Caudate nucleus (tissue), 63 donors: ENCODE measurements at places on chromosomes 5 and 9.
A peak's percentile ranks its signal among the peaks of the same experiment; 100 is the strongest.

DNA sequence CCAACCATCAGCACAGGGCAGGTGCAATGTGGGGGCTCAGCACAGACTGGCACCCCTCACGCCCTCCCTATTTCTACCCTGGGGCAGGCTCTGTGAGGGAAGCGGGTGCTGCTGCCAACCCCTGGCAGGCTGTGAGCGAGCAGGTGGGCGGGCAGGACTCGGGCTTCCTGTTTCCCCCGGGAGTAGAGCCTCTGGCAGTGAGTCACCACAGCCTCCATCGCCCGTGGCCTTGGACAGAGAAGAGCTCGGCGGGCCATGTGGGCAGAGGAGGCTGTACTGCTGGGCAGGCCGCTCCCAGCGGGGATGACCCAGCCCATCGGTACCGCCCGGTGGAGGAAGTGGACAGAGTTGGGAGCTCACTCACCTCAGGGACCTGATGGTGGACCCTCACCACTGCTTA is 16.6 kb downstream of the KCNT1 start:
- DNase-seq: peak; percentile 21

DNA sequence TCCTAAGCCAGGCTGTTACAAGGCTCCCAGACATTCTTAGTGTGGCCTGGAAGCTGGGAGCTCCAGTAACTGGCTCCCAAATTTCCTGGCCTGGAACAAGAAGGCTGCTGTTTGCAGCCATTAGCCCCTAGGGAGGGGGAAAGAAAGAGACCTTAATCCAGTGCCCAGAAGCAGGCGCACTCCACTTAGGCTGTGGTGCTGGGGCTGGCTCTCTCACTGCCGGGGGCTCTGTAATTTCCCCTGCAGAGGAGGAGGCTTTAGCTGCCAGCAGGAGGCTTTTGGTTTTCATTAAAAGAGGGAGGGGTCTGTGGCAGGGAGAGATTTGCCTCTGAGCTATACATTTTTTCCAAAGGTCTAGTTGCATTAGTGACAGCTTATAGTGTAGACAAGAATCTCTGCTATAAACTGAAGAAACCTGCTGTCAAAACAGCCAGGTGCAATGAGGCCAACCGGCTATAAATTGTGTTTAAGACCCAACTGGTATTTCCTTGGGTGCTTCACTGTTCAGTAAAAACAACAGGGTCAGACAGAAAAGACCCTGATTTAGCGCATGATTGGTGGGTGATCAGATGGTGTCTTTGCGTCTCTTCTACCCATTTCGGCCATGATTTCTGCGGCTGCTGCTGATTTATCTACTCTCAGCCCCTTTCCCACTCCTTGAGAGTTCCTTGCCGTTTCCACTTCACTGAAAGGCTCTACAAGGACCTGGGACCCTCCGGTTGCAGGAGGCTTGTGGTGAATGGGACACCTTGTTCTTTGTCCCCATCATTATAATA is 254.6 kb downstream of the AOPEP start:
- DNase-seq: no peak

- no peak for DNase-seq
Measured at GRCh38 chr5:109705596-109705995, 15.9 kb downstream of the MAN2A1 start.

DNA sequence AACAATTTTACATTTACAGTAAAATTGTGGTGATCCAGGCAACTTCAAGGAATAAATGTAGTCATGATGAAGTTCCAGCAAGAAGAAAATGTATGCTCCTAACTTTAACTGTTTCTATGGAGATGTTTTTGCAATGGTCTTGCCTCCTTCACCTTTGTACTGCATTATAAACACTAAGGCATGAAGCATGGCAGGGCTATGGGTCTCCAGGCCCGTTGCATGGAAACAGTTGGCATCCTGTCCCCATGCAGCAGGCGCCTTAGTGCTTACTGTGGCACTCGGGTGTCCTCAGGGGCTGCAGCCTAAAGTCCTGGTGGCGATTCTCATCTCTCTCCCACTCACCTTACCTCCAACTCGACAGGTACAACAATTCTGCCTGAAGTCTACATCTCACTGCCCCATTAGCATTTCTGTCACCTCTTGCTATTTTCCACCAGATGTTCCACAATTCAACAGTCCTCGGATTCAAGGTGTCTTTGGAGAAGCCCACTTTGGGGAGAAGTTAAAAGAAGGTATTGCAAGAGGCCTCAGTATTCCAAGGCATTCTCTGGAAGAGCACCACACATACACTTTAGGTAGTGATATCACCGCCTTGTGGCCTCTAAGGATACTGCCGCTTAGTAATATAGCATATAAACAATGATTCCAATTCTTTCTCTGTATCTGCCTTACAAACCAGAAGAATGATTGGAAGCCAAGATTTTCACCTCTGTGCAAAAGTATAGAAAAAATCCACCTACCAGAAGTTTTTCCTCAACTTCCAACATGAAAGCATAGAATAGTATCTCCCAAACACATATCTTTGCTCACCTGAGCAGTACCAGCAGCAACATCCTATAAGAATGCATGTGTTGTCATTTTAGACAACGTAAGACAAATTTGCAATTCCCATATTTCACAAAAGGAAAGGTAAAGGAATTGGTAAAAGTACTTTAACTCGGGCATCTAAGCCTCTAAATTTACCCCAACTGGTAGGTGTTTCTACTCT is 5.1 kb downstream of the LIFR start:
- DNase-seq: no peak

DNA sequence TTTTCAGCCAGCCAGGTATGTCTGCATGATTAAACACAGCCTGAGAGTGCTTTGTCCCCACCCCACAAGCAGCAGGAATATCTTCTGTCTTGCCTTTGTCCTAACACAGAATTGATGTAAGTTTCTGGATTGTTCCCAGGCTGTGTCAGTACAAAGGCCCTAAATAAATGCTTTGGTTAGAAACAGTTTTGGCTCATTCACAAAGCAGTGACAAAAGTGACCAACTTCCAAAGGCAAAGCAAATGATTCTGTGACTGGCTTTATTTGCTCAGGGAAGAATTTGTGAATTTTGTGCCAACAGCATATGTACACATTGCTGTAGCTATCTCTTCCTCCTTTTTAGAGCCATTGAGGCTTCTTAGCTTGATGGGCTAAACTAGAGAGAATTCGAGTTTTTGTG is 133.7 kb downstream of the PLPPR1 start:
- DNase-seq: peak; percentile 5

GRCh38 chr5:11672385-11673085 is 231.7 kb downstream of the CTNND2 start:
- no peak for DNase-seq

- no peak for DNase-seq
Measured at GRCh38 chr9:76557674-76558225, 98.8 kb downstream of the GCNT1 start.

- no peak for DNase-seq
Measured at GRCh38 chr5:166582416-166582815, 1709.0 kb upstream of the WWC1 start.

DNA sequence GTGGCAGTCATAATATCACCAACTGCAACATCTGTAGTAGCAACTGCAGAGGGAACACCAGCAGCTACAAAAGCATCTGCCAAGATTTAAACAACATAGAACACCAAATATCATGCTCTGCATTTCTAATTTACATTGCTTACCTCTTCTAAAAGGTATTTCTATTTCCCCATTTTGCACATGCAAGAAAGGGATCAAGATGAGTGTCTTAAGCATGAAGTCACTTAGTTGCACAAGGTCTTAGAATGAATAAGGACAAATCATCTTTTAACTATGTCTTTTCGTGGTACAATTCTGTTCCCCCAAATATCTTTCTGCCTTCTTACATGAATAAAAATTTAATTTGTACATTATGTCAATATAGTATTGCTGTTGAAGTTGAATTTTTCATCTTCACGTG is 1746.4 kb downstream of the EFNA5 start:
- no peak for DNase-seq

DNA sequence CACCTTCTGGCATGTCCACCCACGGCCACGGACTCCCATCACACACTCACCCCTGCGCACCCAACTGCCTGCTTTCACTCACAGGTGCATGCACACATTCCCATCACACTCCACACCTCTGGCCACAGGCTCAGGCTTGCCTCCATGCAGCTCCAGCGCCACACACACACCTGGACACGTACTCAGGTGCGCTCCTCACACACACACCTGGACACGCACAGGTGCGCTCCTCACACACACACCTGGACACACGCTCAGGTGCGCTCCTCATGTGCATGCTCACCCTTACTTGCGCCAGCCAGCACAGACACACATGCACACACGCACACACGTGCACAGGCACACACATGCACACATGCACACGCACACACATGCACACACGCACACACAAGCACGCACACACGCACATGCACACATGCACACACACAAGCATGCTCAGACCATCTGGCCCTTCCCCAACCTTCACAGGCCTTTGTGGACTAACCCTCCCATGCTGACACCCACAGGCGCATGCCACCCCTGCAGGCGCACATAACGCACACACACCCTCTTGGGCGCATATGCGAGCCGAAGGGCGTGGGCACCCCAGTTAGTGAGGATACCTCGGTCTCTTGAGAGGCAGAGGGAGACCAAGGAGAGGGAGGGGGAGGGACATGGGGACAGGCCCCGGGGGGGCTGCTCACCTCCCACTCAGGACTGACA is 8.3 kb downstream of the GRIN1 start:
- no peak for DNase-seq

DNA sequence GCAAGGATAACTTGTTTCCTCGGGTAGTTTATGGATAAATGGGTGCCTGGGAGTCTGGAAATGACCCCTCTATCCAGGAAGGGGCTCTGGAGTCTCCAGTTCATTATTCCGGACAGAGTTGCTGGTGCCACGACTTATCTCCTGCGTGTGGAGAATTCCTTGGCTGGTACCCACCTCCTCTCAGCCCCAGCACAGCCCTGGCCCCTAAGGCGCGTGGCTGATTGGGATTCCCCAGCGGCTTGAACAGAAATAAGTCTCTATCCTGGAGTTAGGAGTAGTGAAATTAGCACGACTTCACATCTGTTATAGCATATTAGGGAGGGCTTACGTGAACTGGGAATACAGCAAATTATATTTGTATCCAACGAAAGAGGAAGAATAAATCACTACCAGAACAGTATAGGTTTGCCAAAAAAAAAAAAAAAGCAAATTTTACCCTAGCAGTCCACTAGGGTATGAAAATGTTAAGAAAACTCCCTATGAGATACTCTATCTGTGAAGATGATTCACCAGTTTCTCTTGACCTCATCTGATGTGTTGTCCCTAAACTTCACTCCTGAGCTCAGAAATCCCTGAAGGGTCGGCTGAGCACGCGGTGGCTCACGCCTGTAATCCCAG is 172.5 kb upstream of the OTULINL start:
- DNase-seq: no peak

- DNase-seq: no peak
Measured at GRCh38 chr9:27880156-27880555, 306.9 kb upstream of the C9orf72 start.

GRCh38 chr5:75152860-75153259 is 83.8 kb downstream of the ANKRD31 start:
- DNase-seq: no peak

DNA sequence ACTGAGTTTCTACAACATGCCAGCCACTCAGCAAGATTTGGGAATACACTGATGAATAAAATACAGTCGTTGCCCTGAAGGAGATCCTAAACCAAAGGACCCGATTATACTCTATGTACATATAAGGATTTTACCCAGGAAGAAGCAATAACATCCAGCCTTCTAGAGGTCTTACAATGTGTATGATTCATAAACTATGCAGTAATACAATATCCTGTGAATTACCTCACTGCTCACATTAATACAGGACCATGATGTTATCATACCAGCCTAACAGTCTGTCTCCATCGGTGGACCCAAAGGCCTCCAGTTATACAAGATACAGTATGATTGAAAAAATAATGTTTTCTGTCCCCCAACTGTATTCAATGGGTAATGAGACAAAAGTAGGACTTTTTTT is 310.5 kb upstream of the TRPM3 start:
- no peak for DNase-seq

DNA sequence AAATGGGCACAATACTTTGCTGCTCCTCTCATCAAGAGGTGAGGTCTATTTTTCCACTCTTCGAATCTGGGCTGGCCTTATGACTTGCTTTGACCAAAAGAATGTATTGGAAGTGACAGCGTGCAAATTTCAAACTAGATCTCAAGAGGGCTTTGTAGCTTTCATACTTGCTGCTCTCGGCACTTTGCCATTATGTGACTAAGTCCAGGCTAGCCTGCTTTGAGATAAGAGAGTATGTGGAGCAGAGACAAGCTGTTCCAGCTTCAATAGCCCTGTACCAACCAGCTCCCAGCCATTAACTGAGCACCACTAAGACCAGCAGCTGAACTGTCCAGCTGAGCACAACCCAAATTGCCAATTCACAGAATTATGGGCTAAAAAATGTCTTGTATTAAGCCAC is 124.6 kb downstream of the ACER2 start:
- DNase-seq: no peak

- DNase-seq: no peak
Measured at GRCh38 chr5:169656125-169656901, 19.2 kb downstream of the DOCK2 start.

DNA sequence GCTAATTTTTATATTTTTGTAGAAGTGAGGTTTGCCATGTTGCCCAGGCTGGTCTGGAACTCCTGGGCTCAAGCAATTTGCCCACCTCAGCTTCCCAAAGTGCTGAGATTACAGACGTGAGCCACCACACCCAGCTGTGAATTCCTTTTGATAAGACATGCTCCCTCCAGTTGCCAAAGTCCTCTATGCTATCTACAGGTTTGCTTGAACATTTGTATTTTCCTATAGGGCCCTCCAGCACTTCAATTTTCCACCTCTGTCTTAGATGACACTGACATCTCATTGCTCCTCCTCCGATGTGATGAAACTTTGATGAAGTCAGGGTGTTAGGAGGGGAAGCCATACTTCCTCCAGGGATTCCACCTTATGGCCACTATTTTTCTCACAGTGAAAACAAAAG is 25.2 kb upstream of the CTSV start:
- no peak for DNase-seq

DNA sequence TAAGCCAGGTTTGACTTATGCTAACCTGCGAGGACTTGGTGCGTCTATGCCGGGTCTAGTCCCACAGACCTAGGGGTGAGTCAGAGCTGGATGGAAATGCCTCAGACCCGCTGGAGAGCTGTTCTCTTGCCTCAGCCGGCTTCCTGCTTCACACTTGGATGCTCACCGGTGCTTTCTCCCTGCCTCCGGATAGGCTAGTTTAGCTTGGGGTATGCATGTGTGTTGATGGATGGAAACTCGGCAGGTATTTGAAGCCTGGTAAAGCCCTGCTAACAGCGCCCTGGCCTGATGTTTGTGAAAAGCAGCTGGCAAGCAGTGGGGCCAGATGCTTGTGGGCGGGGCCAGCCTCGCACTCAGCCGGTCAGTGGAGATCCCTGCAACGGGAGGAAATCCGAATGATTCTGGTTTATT is 29.3 kb downstream of the PRRC2B start:
- no peak for DNase-seq

- no peak for DNase-seq
Measured at GRCh38 chr9:117772960-117773359, 68.8 kb downstream of the TLR4 start.

DNA sequence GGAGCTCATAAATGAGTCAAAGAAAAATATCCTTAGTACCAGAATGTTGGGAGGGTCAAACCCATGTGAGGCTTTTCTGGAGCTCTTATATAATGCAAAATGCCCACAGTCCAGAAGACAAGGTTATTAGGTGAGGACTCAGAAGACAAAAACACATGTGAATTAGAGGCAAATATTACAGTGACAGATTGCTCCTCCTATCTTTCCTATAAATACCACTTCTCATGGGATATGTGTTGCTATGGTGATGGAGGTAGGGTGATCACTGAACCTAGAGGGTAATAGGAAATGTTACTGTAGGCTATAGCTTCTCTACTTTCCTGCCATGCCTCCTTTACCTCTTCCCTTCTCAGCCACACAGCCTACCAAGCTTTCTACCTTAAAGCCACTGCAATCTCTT is 264.6 kb downstream of the SEC61B start:
- DNase-seq: no peak
